ENCODE measurements at places on chromosomes 11 and 22.

GRCh38 chr11:76282811-76283595 is 76.7 kb upstream of the WNT11 start:
- no peak for DNase-seq

- no peak for DNase-seq
These were observed 5.2 kb upstream of the SMTN start for GRCh38 chr22:31075961-31076360.

DNA sequence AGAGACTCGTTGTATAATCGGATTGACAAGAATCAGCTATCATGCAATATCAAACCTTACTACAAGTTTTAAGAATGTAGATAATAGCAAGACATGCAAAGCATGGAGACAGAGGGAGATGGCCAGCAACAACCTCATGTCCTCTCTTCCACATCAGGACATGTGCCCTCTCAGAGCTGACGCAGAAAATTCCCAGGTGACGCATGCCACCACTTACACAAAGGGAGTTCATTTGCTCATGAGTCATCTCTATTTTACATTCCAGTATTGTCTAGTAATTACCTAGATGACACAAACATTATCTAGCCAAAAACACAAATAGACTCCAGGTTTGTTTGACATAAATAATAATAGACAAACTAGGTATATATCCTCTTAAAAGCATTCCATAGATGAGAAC is 38.1 kb upstream of the OPCML start:
- DNase-seq: no peak

GRCh38 chr11:69696749-69697468 is 6.9 kb downstream of the FGF19 start:
- DNase-seq: no peak

GRCh38 chr22:46443850-46444389 is 93.5 kb downstream of the CELSR1 start:
- DNase-seq: no peak

- DNase-seq: no peak
These were observed 75.8 kb downstream of the RAB30 start for GRCh38 chr11:82995754-82996398.

DNA sequence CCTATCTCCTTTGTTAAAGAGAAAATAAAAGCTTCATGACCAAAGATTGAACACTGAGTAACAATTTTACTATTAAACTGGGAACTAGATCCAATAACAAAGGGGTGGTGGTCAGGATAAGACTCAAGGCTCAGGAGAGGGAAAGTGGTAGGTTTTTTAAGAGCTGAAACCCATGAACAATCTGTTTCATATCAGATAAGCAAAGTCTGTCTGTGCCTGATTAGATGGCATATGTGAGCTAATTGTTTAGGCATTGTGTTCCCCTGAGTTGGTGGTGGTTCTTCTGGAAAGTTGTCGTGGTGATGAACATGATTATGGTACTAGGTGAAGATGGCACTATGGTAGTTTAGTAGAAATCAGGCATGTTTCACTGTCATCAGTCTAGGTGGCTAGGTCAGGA is 24.4 kb downstream of the USP47 start:
- no peak for DNase-seq

All from stimulated activated CD8-positive, alpha-beta memory T cell treated with anti-CD3 and anti-CD28 coated beads, Interleukin-15, amount 100 ng/mL, for 24 hours (primary cell).